AG09309 (cell line): ENCODE measurements at places on chromosomes 7 and 10.

DNA sequence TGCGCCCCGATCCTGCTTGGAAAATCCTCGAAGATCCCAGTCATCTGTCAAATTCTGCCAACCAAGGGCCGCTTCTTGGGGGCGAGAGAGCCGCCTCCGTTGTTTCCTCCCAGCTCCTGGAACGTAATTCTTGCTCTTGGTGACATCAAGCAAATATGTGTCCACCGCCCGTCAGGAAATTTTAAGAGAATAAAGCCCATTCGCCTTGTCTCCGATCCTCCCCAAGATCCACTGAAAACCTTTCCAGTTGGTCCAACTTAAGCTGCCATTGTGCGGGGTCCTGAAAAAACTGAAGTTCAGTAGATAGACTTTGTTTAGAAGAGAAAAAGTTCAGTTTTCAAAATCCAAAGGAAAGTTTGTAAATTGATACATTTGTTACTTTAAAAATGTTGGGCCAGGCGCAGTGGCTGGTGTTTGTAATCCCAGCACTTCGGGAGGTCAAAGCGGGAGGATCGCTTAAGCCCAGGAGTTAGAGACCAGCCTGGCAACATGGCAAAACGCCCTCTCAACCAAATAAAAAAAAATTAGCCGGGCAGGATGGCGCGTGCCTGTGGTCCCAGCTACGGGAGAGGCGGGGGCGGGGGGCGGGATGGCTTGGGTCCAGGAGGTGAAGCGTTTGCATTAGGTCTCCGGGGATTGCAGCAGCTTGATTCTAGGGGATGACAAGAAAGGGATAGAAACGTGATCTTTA is 1.0 kb upstream of the ZNF800 start:
- no peak for DNase-seq

DNA sequence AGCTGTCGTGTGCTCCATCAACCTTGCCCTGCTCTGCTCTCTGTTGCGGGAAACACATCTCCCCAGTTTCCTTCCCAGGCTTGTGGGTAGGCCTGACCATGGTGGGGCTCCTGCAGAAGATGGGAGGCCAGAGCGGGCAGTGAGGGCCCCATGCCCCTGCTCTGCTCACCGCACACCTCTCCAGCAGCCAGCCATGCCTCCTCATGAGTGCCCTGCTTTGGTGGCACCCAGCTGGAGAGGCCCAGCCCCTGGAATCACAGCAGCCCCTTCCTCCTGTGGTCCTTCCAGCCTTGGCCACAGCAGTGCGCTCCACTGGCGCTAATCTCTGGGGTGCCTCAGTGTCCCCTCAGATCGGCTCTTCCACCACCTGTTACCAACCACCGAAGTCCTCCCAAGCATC is 4.2 kb upstream of the OPN4 start:
- no peak for DNase-seq

DNA sequence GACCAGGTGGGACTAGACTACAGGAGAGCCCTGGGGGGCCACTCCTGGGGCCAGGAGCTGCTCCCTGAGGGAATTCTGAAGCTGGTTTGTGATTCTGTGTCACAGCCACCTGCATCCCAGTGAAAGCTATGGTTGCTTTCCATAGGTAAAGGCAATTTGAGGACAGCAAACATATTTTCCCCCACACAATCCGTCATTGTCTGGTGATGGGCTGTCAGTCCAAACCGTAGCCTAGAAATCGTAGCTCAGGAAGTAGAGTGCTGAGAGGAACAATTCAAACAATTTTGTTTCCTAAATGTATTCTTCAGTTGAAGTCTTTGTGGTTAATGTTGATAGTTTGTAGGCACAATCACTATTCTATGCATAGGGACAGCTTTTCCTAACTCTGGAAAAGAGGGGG is 106.0 kb upstream of the INSYN2A start:
- no peak for DNase-seq

GRCh38 chr7:25356534-25357151 is 128.4 kb upstream of the NPVF start:
- no peak for DNase-seq

GRCh38 chr10:101027106-101027720 is 3.7 kb downstream of the PDZD7 start:
- DNase-seq = no peak

DNA sequence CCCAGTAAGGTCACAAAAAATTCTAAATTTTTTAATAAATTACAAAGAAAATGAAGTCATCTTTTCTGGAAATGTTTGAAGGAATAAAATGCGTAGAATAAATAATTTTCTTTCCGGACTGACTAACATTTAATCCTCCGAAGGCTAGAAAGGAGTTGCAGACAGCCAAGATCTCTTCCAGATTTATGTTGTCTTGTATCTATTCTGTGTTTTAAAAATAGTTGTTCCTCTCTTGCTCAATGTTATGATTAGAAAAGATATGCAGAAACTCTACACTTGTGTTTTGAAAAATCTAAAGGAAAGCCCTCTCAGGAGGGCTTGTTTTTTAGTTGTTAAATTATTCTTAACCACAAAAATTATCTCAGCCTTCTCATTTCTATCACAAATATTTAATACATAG is 70.7 kb downstream of the MACC1 start:
- DNase-seq = no peak

DNA sequence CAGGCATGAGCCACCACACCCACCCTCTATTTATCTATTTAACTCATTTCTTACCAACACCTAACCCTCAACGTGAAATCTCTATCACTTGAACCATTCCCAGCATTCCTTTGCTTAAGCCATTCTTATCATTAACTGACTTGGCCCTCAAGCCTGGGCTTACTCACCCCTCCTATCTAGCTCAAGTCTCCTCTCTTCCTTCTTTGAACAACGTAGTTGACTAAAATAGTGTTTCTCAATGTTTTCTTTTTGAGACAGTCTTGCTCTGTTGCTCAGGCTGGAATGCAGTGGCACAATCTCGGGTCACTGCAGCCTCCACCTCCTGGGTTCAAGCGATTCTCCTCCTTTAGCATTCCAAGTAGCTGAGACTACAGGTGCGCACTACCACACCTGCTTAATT is 7.0 kb downstream of the ANXA7 start:
- DNase-seq = no peak

- no peak for DNase-seq
Observed at GRCh38 chr7:117888627-117889026, 15.4 kb upstream of the CTTNBP2 start.

DNA sequence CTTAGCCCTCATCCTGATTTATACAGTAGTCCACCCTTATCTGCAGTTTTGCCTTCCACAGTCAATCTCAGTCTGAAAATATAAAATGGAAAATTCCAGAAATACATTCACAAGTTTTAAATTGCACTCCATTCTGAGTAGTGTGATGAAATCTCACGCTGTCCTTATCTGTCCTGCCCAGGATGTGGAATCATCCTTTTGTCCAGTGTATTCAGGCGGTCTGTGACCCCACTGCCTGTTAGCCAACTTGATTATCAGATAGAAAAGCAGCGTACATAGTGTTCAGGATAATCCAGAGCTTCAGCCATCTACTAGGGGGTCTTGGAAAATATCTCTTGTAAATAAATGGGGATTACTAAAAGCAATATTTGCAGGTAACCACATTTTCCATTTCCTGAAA is 146.3 kb downstream of the MALRD1 start:
- no peak for DNase-seq

DNA sequence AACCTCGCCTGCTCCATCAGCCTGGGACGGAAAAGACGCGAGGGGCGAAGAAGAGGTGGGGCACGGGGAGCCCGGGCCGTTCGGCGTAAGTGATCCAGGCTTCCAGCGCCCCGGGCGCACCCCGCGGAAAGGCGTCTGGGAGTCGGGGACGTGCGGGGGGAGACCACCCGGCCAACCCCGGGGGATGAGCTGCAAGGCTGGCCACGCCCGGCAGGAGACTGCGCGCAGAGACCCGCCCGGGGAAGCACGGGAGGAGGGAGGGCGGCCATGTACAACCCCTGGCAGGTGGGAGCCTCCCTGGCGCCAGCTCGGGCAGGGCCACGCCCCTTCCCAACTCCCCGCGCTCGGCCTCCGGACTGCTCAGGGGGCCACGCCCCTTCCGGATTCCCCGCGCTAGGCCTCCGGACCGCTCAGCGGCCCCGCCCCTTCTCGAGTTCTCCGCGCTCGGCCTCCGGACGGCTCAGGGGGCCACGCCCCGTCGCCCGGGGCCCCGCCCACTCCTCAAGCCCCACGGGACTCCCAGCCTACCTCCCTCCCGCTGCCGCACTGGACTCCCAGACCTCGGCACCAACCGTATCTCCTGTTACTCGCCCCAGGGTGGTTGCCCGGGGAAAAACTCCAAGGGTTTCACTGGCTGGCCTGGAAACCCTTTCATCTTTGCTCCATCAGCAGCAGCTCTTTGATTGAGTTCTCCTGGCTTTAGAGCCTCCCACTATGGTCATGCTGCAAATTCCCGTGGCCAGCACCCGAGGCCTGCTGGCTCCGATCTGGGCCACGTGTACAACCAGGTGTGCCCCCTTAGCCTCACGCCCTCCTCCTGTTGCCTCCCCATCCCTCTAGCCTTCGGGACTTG is 284.4 kb downstream of the ZEB1 start:
- peak; percentile 60 for DNase-seq

DNA sequence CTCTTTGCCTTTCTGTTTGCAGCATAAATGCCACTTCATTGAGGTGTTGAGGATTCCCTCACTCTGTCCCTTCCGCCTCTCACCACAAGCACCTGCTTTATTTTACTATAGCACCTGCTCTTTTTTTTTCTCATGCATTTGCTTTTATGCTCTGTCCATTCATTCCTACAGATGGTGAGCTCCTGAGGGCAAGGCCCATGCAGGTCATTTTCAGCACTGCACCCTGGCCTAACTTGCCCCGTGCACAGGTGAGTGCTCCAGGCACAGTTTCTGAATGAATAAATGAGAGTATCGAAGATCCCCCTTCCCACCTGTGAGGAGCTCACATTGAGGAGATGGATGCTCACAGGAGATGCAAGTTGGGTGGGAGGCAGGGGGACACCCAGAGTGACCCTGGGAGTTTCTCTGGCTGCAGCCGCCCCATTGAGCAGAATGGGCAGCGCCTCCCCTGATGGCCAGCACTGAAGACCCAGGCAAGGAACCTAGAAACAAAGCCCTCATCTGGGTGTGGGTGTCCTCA is 1.2 kb upstream of the AKR1E2 start:
- DNase-seq = no peak

DNA sequence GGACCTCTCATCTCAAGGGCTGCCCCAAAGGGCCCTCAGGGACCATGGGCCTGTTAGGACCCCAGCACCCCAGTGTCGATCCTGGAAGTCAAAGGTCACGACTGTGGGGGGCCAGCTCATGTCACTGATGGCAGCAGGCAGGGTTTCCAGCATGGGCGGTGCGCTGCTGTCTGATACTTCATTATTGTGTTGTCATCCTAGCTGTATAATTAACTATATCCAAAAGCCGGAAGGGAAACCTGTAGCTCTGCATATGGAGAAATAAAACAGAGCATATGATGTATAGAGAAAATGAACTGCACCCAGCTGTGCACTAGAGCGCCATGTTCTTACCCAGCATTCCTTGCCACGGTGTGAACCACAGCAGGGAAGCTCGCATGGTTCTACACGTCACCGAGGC is 196.3 kb downstream of the EBF3 start:
- DNase-seq = no peak

DNA sequence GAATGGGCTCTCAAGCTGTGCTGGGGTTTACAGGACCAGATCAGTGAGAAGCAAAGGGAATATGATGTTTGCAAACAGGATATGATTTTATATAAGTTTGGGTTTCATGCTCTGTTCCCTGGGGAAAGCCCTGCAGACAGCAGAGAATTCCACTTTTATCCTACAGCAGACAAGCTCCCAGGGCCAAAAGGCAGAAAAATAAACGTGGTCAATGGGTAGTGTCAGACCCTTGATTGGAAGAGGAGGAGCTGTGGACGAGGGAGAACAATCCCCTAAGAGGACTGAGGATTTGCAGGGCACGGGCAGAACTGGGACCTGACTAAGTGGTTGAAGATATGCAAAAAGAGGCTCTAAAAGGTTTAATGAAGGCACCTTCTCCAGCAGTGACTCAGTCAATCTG is 275.3 kb downstream of the HDAC9 start:
- DNase-seq = no peak

DNA sequence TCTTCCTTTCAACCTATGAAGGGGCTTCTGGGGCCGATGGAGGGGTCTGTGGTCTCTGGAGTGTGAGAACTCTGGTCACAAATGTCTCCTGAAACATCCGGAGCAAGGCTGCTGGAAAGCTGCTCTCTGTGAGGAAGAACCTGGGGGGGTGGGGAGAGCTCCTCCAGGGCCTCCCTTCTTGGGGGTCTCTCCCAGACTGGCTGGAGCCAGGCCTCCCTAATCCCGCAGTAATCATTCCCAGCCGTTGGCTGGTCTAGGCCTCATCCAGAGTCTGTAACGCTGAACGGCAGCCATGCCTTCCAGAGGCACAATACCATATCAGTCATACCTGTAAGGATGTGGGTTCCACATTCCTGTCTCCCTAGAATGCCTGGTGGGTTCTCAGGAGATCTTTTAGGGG is 4.4 kb upstream of the LZTS2 start:
- no peak for DNase-seq

DNA sequence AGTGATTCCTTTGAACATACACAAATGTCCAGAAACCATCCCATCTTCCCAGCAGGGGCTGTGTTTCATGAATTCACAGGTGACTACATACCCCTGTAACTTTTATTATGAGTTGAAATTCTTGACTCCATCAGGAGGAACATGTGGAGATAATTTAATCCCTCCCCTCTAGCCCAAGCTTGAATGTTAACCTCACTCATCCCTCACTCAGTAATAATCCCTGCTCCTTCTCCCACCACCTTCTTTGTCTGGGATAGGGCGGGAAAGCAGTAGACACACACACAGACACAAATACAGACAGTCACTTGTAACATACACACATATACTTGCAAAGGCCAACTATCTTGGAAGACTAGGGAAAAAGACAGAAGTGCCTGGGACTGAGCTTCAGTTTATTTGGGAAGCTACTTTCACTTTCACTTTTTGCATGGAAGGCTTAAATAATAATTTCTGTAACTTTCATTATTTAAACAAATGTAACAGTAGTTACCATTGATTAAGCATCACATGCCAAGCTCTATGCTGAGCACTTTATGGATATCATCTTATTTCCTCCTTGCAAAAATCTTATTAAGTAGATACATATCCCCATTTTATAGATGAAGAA is 7.3 kb downstream of the AASS start:
- DNase-seq = no peak

- DNase-seq = no peak
Observed at GRCh38 chr7:50155755-50156154, 62.7 kb upstream of the ZPBP start.

GRCh38 chr10:120426306-120426705 is 30.7 kb upstream of the PLPP4 start:
- no peak for DNase-seq

GRCh38 chr7:156479596-156479995 is 161.0 kb upstream of the RNF32 start:
- no peak for DNase-seq
